ENCODE measurements at places on chromosomes 12 and 14.

DNA sequence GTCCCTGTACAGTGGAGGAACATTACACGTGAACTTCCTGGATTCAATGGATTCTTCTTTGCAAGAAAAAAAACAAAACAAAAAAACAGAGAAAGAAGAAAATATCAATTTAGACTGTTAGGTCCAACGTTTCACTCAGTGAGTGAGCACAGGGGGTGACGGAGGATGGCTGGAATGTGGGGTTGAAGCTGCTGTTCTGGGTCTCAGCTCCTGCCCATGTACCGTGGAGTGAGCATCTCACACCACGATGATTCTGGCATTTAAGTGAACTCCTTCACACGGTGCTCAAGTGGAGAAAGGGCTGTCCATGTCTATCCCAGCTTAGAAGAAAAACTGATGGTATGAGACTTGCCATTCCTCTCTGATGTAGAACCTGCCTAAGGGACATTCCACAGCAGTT is 23.2 kb downstream of the CCND2 start:
- DNase-seq = no peak

DNA sequence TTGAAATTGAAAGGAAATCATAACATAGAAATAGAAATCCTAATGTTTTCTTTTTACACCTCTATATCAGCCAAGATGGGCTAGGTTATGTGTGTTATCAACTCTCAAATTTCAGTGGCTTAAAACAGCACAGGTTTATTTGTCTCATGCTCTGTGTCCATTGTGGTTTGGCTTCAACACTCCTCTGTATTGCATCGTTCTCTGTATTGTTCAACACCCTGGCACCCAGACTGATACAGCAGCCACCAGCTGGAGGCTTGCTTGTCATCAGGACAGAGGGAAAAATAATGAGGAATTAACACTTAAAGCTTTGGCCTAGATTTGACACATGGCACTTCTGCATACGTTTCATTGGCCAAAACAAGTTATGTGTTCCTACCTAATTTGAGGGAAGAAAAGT is 234.2 kb upstream of the ARHGAP5 start:
- DNase-seq = no peak

DNA sequence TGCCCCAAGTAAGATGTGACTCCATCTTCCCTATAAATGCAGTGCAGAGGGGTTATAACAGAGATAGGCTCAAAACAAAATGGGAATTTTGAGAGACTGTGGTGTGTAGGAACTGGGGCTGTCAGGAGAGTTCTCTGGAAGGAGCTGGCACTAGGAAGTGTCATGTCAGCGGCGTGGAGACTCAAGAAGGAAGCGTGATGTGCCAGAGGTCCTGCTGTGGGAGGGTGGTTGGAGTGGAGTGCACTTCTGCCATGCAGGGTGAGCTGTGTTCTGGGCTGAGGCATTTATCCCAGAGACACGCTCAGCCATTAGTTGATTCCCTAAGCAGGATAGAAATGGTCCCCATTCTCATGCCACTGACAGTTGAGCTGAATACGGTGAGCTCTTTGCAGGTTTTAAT is 19.0 kb downstream of the GLT1D1 start:
- DNase-seq = no peak

DNA sequence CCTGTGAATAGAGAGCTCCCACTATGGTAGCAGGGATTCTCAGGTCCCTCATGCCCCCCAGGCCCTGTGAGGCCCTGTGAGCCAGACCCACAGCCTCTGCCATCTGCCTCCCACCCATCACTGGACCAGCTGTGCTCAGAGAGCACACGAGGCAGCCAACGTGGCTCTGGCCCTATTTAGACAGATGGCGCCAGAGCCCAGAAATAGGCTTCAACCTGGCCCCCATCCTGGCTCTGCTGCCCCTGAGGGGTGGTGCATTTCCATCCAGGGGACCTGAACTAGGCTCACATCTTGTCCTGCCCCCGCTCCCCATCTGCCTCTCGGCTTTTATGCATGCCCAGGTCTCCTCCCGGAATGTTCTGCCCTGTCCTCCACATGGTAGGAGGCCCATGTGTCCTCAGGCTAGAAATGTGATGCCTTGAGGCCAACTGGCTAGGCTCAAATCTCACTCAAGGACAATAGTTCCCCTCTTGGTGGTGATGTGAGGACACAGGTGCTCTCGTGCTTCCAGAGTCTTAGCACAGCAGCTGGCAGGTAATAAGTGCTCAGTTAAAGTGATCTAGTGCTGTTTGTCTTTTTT is 18.9 kb downstream of the TMEM63C start:
- DNase-seq = no peak

DNA sequence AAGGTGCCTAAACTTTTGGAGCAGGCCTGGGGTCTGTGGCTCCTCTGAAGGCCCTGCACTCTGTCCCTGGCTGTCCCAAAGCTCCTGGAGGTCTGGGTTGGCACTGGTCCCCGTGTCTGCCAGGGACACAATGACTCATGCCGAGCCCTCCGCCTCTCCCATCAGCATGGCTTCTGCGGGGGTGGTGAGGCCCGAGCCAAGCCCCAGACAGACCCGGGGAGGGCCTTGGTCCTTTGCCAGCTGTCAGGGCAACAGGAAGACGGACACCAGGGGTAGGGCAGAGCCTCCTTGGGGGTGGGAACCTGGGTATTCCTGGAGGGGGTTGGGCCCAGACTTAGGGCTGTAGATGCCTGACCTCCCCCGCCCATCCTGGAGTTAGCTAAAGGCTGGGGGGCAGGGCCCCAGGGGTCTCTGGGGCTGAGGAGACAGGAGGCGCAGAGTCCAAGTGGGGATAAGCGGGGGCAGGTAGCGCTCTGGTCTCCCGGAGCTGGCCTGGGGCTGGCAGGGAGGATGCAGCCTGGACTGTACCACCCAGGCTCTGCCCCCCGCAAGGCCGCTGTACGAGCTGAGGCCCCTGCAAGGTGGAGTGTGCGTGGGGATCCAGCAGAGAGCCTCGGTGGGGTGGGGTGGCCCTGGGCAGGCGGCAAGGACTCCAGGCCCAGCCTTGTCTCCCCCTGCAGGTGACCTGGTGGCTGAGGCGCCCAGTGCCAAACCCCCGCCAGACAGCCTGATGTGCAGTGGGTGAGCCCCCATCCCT is 16.4 kb upstream of the PUS1 start:
- no peak for DNase-seq

- DNase-seq = no peak
These were observed 19.0 kb downstream of the PRPF40B start for GRCh38 chr12:49642370-49642802.

GRCh38 chr14:23418021-23418420 is 9.9 kb upstream of the MYH6 start:
- DNase-seq = no peak

- no peak for DNase-seq
These were observed 24.5 kb downstream of the MOK start for GRCh38 chr14:102280376-102280962.

GRCh38 chr14:50602035-50602434 is 42.1 kb downstream of the ATL1 start:
- no peak for DNase-seq

GRCh38 chr12:85036733-85037132 is 582 bp downstream of the LRRIQ1 start:
- DNase-seq = no peak

DNA sequence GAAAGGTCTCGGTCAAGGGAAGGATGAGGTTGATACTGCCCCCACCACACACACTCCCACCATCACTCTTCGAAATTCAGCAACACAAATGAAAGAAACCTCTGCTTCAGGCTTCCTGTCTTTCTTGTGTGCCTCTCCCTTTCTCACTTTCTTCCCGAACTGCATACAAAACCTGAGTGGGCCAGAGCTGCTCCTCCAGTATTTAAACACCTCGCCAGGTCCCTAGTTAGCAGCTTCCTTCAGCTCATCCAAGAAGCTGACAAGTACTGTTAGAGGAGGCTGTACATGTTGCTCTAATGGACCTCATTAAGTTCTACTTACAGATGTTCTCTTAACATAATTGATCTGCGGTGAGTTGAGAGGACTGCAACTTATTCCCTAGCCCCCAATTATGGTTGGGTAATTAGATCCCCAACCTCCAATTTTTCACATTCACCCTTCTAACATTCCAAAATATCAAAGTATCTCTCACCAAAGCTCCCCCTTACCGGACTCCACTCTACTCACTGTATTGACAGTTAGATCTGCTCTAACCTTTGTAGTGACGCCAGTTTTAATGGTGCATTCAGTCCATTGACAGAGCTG is 4.1 kb upstream of the LMO3 start:
- DNase-seq = no peak

GRCh38 chr12:124539084-124540041 is 28.0 kb downstream of the NCOR2 start:
- DNase-seq = no peak

- DNase-seq = peak; percentile 4
These were observed 25.7 kb downstream of the FGF23 start for GRCh38 chr12:4353785-4354208.

DNA sequence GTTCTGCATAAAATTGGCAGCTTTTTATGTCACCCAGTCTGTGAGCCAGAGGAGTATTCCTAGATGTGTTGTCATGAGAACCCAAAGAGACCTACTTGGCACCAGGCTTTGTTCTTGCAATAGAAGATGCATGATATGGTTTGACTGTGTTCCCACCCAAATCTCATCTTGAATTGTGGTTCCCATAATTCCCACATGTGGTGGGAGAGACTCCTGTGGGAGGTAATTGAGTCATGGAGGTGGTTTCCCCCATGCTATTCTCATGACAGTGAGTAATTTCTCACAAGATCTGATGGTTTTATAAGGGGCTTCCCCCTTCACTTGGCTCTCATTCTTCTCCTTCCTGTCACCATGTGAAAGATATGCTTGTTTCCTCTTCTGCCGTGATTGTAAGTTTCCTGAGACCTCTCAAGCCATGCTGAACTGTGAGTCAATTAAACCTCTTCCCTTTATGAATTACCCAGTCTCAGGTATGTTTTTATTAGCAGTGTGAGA is 572.0 kb upstream of the ATP2B1 start:
- DNase-seq = peak; percentile 6

GRCh38 chr12:69471667-69472385 is 1.6 kb downstream of the FRS2 start:
- no peak for DNase-seq

DNA sequence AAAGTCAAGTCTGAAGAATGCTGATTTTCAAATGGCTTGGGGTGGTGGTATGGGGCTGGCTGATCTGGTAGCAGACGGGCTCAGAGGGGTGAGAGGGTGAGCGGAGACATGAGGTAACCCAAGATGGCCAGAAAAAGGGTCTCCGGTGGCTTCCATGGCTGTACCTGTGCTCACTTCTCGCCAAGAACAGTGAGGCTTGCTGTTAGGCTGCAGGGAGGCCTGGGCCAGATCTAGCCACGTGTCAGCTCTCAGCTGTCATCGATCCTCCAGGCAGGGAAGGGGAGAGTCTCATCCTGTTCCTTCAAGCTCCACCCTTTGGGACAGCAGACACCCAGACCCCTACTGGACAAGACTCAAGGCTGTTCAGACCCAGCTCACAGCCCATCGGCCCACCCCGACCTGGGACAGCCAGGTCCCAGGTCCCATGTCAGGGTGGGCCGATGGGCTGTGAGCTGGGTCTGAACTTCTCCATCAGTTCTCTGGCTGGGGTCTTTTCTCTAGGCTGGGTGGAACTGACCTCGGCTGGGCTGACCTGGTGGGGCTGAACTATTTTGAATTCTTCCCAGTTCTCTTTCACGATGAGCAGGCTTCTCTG is 9.0 kb downstream of the LRTM2 start:
- DNase-seq = no peak

GRCh38 chr14:52111583-52111982 is 42.7 kb upstream of the NID2 start:
- no peak for DNase-seq

DNA sequence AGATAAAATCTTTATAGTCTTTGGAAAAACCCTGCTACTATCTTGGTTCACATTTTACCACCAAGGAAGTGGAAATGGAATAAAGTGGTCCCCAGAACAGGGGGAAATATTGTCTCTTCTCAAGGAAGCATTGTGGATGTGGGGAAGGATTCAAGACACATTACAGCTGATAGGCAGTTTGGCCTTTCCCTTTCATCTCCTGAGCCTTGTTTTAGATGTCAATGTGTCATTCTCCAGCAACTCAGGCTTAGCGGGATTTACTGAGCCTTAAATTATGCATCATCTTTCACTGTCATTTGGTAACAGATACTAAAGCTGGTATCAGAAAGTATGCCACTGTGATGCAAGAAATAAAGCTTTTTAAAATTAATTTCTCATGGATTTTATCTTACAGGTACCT is 136.2 kb downstream of the STXBP6 start:
- DNase-seq = no peak

DNA sequence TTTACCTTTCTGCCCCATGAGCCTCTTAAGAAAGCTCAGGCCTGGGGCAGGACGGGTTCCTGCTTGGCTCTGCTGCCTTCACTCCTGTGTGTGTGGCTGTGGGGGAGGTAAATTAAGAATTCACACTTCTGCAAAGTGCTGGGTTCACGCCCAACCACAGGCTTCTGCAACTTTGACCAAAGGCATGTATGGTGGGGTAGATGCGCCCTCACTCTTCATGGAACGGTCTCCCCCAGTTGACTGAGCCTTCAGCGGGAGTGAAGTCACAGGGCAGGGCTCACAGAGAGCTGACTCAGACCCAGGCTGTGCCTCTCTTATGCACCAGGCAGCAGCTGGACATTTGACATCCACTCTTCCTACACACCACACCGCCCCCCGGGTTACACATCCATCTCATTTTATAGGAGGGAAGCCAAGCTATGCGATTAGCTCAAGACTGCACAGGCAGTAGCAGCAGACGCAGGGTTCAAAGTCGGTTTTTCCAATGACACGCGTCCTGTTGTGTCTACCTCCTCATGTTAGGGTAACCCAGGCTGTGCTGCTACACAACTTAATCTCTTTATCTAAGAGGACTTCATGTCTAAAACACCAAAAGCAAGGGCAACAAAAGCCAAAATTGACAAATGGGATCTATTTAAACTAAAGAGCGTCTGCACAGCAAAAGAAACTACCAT is 15.4 kb upstream of the BCL11B start:
- DNase-seq = no peak

DNA sequence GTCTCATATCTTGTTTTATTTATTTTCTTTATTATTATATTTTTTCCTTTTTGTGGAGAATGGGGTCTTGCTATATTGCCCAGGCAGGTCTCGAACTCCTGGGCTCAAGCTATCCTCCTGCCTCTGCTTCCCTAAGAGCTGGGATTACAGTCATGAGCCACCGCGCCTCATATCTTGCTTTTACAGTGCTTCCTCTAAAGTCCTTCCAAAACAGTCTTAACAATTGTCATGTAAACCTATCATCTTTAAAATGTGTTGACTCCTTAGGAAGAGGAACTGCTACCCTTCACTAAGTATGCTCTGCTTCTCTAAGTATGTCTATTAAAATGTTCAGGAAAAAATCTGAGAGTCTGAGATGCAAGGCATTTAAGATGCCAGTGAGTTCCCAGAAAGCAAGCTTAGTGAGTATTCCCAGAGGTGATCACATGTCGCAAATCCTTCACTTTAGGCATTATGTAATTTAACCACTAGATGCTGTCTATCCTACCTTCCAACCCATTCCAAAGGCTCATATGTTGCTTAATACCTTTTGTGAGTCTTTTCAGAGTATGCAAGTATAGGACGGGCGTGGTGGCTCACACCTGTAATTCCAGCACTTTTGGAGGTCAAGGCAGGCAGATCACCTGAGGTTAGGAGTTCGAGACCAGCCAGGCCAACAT is 19.7 kb upstream of the FOXJ2 start:
- DNase-seq = no peak
